ENCODE measurements at places on chromosomes 11 and 22.

GRCh38 chr11:65786786-65787636 is at the start of gene OVOL1:
Gene OVOL1, plus strand, starts transcription at chr11:65787063. Its CDS starts 311 bp downstream, at chr11:65787374.
- no peak for DNase-seq

- no peak for DNase-seq
These were observed 103.8 kb downstream of the FAM168A start for GRCh38 chr11:73493956-73494598.

- no peak for DNase-seq
These were observed 28.1 kb upstream of the CHORDC1 start for GRCh38 chr11:90250970-90251369.

GRCh38 chr11:112228706-112229105 is 2.5 kb downstream of the PTS start:
- DNase-seq = no peak

GRCh38 chr22:31496007-31496734 is at the start of gene SFI1:
Gene SFI1, plus strand, starts transcription at chr22:31496536. Its CDS starts 11,749 bp downstream, at chr22:31508285.
- DNase-seq = peak; percentile 88

- peak; percentile 32 for DNase-seq
These were observed at the start of gene PLCB3 for GRCh38 chr11:64251016-64251752. Gene PLCB3, plus strand, starts transcription at chr11:64251530. Its CDS starts 120 bp downstream, at chr11:64251650.

GRCh38 chr22:18114976-18115652 is 4.5 kb downstream of the TUBA8 start:
- no peak for DNase-seq

- no peak for DNase-seq
These were observed 470.5 kb downstream of the ETS1 start for GRCh38 chr11:128116885-128117284.

Measured in NK-92 treated with Interleukin-12 subunit alpha and Interleukin-12 subunit beta, amount 100 ng/mL, for 24 hours (cell line).